ENCODE measurements at places on chromosomes 4 and X.
A peak's percentile ranks its signal among the peaks of the same experiment; 100 is the strongest.

- peak; percentile 50 for DNase-seq
These were observed 158.7 kb downstream of the DCHS2 start for GRCh38 chr4:154332681-154333421.

DNA sequence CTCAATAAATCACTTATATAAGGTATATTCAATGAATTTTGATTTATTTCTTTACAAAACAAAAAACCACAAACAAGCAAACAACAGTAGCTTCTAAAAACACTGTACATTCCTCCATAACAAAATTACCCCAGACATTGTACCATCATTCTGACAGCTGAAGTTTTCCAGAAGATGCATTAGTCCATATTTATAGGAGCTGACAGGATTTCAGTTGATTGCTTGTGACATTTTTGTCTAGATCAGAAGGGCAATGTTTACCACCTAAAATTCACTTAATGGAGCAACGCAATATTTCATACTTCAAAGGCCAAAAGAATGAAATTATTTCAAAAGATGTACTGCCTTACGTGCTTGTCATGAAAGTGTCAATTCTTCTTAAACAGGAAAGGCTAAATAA, 167.0 kb downstream of the ATP10D start:
- no peak for DNase-seq

GRCh38 chr4:54433686-54434085, 204.6 kb downstream of the PDGFRA start:
- no peak for DNase-seq

GRCh38 chr4:48698029-48698971, 81.8 kb downstream of the FRYL start:
- DNase-seq: no peak

- no peak for DNase-seq
These were observed 82.5 kb upstream of the PITX2 start for GRCh38 chr4:110705440-110705782.

DNA sequence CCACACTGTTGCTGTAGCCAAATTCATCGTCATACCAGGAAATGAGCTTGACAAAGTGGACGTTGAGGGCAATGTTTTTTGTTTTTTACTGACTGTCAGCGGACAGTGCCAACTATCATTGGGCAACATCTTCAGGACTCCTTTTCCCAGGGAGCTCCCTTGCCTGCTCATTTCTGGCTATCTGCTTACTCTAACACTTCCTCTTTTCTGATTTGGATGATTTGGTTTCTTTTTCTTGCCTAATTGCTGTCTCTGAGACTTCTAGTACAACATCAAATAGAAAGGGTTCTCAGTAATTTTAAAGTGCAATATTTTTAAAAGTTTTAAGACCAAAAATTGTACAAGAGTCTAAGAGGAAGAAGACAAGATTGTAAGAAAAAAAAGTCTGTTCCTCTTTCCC, 92.0 kb upstream of the KLHL4 start:
- DNase-seq: no peak

DNA sequence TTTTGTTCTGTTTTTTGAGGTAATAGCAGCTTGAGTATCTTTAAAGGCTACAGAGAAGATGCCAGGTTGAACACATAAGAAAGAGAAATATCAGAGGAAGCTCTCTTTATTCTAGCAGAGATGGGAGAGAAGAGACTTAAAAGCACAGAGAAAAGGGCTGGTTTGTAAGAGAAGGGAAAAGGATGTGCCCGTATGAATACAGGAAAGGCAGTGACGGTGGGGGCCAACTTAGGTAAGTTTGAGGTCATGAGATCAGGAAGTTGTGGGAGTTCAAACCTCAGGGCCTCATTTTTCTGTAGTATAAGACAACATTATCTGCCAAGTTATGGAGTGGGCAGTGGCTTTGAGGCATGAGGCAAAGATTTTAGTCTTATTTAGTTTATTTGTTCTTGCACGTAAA, 121.3 kb upstream of the S100G start:
- DNase-seq: peak; percentile 43

- DNase-seq: no peak
These were observed 368.5 kb upstream of the GRID2 start for GRCh38 chr4:91935217-91935616.
